ENCODE measurements at places on chromosomes 1 and 21.

DNA sequence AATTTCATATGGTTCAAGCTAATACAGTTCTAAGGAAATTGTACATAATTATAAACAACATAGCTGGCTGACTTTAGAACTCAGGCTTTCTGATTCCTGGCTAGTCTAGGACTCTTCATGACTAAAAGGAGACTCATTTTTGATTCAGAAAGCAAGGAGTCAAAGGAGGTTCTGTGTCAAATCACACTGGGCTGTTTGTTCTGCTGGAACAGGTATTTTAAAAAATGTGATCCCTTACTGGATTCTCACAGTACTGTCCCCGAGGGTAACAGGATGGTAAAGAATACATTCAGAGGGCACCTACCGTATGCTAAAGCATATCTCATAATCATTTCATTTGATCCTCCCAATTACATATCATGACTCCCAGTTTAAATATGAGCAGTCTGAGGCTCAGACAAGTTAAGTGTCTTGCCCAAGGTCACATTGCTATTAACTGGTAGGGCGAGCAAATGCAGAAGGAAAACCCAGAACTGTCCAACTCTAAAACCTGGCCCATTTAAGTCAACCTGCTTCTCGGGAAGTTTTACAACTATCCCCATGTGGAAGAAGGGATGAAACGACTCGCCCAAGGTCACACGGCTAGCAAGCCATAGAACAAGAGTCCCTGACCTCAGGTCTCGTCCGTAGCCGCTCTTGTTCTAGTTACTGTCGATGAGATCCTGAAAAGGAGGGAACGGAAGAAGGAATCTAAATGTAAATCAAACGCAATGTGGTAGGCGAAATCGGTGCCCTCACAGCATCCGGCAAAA lies 675 bp downstream of the MYSM1 start:
- no peak for DNase-seq

DNA sequence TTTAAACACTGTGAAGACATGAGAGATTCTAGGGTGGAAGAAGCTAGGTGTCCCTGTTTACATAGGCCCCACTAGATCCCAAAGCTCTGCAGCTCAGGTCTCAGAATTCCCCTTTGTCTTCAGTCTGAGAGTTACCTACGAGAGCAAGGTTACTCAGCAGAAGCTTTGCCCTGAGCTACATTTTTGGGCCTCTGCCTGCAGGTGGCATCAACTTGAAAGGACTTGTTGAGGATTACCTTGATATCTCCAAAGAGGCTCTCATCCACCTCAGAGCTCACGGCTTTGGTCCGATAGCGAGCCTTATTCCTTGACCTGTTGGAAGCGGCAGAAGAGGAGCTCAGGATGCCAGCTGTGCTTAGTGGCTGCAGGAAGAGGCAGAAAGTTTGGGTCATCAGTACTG lies 7.0 kb downstream of the CFAP45 start:
- DNase-seq = no peak

- DNase-seq = no peak
Observed at GRCh38 chr21:33478182-33478581, 1.6 kb downstream of the TMEM50B start.

DNA sequence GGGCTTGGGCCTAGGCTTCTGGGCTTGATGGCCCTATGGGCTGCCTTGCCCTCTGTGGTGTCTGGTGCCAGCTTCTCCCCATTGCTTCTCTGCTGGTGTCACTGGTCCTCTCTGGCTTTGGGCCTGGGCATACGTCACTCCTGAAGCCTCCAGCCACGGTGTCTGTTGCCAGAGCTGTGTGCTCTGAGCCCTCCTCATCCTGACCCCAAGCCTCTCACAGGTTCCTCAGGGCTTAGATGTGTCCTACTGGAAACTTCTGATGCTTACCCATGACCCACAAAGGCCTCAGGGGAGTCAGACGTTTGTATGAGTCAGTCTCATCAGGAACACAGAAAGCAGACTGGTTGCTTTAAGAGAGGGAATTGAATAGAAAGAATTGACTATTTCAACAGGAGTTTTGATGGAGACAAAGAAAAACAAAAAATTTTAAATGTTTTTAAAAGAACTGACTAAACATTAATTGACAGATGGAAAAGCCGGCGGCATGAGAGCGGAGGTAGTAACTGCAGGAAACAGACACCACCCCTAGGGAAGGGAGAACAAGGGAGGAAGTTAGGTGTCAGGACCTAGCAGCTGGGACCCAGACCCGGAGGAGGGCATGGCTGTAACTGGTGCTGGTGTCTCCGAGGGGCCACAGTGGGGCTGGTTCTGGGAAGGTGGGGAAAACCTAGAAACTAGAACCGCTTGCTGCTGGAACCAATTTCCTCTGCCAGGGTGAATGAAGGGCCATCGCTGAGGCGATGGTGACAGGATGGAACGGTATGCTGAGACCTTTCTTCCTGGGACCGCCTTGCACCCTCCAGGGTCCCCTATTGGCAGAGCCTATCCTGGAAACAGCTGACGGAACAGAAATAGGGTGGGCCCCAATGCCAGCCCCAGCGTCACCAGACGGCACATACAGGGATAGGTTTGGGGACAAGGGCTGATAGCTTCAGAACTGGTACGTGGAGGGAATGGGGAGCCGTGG lies 40.0 kb upstream of the CITED4 start:
- no peak for DNase-seq

DNA sequence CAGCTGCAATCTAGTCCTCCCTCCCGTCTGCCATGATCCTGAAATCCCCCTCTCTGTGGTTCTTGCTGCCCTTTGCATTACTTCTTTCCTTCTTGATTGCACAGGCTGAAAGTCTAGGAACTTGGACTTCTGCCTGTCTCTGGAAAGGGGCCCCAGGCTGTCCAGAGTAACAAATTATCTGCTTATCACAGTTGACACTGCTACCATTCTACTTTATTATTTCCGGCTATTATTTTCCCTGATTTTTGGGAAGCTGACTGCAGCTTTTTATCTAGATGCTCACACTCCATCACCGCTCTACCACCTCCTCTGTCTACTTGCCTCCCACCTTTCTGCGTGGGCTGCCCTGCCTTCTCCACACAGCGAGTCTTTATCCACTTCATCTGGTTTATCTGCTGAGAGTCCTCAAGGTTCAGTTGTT lies 202.1 kb upstream of the PLXNA2 start:
- DNase-seq = no peak

DNA sequence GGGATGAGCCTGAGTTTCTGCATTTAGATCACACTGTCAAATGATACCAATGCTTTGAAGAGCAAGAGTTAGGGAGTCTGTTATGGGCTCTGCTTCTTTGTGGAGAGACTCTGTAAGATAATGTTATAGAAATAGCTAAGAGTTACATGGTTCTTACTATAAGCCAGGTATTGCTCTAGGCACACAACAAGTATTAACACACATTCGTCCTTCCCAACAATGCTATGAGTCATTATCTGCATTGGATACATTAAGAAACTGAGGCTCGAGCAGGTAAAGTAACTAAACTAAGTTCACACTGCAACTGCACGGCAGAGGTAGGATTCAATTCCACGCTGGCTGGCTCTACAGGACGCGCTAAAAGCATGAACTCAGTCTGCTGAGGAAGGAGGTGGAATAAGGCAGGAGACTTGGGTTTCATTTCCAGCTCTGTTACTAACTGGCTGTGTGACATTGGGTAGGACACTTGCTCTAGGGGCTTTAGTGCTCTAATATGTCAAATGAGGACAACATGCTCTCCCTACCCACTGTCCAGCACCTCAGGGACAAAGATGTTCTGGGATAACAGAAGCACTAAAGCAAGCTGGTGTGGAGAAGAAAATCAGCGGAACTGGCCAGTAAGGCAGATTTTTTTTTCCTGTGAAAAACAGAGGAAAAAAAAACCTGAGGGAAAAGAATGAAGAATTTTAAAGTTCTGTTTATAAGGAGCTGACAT lies 23.7 kb upstream of the IL20 start:
- no peak for DNase-seq

GRCh38 chr1:31571340-31572295 lies 4.7 kb upstream of the TINAGL1 start:
- no peak for DNase-seq

- DNase-seq = no peak
Observed at GRCh38 chr1:41749991-41750745, 168.6 kb downstream of the HIVEP3 start.

GRCh38 chr1:198268784-198269645 lies 112.2 kb downstream of the NEK7 start:
- DNase-seq = no peak

DNA sequence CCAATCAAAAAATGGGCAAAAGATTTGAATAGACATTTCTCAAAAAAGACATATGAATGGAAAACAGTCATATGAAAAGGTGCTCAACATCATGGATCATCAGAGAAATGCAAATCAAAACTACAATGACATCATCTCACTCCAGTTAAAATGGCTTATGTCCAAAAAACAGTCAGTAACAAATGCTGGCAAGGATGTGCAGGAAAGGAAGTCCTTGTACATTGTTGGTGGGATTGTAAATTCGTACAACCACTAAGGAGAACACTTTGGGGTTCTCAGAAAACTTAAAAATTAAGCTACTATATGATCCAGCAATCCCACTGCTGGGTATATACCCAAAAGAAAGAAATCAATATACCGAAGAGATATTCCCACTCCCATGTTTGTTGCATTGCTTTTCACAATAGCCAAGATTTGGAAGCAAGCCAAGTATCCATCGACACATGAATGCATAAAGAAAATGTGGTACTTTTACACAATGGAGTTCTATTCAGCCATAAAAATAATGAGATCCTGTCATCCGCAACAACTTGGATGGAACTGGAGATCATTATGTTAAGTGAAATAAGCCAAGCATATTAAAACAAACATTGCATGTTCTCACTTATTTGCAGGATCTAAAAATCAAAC lies 17.9 kb downstream of the GBP5 start:
- DNase-seq = no peak

GRCh38 chr1:116762781-116763115 lies 8.5 kb downstream of the CD2 start:
- DNase-seq = no peak

DNA sequence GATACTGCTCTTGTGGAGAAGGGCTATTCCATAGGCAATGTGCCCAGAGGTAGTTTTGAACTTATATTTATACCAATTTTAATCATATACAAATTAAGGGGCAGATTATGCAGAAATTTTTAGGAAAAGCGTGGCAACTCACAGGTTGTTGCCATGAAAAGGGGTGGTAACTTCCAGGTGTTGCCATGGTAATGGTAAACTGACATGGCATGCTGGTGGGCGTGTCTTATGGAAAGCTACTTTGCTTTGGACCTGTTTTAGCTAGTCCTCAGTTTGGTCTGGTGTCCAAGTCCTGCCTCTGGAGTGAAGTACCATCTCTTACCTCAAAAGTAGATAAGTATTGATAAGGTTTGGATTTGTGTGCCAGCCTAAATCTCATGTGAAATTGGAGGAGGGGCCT lies 7.9 kb upstream of the IL23R start:
- no peak for DNase-seq

GRCh38 chr1:107464827-107465226 lies 324.0 kb downstream of the NTNG1 start:
- no peak for DNase-seq

- no peak for DNase-seq
Observed at GRCh38 chr1:15081102-15081501, 72.4 kb upstream of the TMEM51 start.

GRCh38 chr1:151199873-151200581 lies 1.7 kb downstream of the PIP5K1A start:
- no peak for DNase-seq
